ENCODE measurements at places on chromosomes 16 and 17.

DNA sequence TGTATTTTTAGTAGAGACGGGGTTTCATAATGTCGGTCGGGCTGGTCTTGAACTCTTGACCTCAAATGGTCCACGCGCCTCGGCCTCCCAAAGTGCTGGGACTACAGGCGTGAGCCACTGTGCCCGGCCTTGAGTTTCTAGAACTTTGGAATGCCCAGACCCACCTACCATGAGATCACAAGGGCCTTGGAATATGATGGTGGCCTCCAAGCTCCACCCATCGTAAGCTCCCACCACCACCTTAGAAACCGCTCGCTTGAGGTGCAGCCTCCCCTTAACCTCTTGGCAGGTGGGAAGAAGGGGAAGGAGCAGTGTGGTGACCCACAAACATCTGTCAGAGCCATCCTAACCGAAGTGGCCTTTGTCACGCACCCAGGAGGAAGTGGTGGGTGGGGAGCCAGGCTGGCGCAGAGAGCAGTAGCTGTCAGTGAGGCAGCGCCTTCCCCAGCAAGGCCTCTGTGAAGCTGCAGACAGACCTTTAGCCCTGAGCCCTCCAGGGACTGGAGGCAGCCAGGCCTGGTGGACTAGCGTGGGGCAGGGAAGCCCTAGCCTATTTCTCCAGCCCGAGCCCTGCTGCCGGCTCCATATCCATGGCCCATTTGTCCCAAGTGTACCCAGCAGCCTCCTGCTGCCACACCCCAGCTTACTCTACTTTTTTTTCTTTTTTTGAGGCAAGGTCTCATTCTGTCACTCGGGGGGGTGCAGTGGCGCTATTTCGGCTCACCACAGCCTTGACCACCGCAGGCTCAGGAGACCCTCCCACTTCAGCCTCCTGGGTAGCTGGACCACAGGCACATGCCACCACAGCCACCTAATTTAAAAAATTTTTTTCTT, 13.1 kb upstream of the SEPHS2 start:
- no peak for DNase-seq

- DNase-seq, result no peak
These were observed 19.4 kb downstream of the LYRM9 start for GRCh38 chr17:27873746-27874145.

- DNase-seq, result no peak
These were observed 30.6 kb downstream of the KCNJ16 start for GRCh38 chr17:70105641-70106040.

DNA sequence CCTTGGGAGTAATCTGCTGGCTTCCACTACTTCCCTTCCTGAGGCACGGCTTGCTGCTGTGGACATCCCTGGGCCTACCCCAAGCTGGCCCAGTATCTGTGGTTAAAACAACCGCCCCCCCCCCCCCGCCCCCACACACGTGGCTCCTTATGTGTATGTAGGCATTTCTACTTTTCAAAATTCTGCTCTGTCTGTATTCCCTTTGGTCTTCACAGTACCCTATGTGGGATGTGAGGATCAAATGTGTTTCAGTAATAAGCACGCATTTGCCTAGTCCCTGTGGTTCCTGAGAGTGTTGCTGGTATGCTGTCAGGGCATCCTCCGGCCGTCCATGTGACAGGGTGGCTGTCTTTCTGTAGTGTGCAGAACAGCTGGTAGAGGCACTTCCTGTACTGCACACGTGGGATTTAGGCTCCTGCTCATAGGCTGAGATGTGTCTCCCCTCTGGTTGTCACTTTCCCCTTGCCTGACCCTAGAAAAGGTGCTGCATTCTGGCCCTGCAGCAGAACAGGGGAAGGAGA, 2.2 kb downstream of the NT5M start:
- DNase-seq, result no peak

DNA sequence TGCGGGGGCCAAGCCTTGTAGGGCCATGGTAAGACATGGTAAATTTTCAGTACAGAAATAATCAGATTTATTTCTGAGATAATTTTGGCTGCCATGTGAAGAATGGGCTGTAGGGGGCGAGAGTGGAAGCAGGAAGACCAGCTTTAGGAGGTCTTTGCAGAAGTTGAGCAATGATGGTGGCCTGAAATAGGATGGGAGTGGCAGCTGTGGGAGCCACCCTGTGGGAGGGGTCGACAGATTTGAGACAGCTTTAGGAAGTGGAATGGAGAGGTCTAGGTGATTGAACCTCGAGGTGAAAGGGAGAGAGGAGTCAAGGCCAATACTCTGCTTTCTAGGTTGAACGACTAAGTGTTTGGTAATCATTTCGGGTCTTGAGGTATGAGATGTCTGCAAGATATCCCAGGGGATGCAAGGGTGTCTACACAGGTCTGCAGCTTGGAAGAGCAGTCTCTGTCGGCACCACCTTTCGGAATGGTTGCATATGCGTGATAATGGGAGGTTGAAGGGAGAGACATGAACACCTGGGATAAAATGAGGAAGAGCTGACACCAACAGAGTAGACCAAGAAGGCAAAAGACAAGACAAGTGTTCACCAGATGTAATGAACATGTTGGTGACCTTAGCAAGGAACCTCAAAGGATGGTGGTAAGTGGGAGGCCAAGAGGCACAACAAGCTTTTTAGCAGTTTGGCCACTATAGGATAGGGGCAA, 4.2 kb upstream of the ATXN7L3 start:
- peak; percentile 82 for DNase-seq

DNA sequence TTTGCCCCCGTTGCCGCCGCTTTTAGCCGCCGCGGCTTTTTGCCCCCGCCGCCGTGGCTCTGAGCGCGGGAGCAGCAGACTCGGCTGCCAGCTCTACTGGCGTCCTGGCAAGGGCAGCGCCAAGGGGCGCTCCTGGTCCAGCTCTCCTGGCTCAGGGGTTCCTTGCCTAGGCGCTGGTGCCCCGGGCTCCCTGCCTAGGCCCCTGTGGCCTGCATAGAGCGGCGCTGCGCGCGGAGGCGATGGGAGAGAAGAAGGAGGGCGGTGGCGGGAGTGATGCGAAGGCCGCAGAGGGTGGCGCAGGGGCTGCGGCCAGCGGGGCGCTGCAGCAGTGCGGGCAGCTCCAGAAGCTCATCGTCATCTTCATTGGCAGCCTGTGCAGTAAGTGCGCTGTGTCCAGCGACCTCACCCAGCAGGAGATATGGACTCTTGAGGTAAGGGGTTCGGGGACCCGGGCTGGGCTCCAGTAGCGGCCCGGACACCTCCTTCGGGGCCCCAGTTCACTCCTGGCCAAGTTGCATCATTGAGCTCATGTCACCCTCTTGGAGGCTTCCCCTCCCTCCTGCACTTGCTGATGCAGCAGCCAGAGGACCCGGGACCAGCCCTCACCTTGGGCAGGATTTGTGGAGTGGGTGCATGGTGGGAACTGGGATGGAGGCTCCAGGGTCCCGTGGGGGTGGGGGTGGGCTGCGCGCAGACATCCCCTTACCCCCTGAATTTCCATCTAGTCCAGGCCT, 1344.4 kb downstream of the TP53TG3F start:
- peak; percentile 43 for DNase-seq

GRCh38 chr17:40686192-40686591, 17.4 kb downstream of the KRT24 start:
- no peak for DNase-seq

- peak; percentile 92 for DNase-seq
These were observed 80.1 kb downstream of the CLEC16A start for GRCh38 chr16:11024333-11025053.

DNA sequence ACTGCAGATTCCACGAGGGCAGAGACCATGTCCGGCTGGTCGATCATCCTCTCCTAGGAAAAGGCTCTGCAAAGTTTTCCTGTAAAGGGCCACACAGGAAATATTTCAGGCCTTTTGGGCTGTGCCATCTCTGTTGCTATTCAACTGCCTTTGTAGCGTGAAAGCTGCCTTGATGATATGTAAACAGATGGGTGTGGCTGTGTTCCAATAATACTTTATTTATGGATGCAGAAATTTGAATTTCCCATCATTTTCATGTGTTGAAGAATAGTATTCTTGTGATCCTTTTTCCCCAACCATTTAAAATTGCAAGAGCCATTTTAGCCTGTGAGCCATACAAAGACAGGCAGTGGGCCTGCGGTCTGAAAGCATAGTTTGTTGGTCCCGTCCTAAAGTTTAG, 950.7 kb upstream of the RBFOX1 start:
- DNase-seq, result no peak

DNA sequence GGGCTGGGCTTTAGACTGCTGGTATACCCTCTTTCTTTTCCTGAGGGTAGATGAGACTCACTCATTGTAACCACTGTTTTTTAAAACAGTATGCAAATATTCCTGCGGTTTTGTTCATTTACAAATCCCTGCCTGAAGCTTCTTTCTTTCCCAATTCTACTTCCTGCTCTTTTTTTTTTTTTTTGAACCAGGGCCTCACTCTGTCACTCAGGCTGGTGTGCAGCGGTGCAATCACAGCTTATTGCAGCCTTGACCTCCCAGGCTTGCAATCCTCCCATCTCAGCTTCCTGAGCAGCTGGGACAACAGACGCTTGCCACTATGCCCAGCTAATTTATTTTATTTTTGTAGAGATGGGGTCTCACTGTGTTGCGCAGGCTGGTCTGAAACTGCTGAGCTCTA, 8.0 kb upstream of the SULT1A1 start:
- DNase-seq, result no peak

GRCh38 chr17:34221411-34221810, 33.7 kb upstream of the CCL2 start:
- DNase-seq, result peak; percentile 13

- DNase-seq, result peak; percentile 29
These were observed 9.4 kb downstream of the METTL9 start for GRCh38 chr16:21608639-21609328.

DNA sequence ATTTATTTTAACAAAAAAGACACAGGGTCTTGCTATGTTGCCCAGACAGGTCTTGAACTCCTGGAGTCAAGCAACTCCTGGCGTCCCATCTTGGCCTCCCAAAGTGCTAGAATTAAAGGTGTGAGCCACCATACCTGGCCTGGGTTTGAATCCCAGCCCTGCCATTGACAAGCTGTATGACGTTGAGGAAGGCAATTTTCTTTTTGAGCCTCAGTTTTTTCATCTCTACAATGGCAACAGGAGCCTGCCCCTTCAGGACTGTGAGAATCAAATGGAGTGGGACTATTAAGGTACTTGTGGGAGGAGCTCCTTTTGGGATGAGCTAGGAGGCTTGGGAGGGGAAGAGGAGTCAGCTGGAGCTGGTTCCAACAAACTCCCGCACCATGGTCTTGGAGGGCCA, 6.2 kb downstream of the RARA start:
- DNase-seq, result no peak

DNA sequence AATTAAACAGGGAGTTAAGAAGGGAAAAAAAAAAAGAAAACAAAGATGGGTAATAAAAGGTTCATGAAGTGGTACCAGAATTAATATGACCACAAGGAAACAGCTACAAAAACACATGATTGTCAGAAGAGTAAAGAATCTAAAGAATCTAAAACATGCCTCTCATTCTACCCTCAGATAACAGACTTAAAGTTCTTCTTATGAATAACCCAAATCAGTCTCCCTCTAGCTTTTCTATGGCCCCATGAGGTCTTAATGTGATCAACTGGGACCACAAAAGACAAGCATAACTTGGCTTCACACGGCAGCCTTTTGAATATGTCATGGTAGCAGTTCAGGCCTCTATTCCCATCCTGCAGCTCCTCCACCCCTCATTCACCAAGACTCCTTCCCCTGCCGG, 6.9 kb downstream of the MYH10 start:
- DNase-seq, result no peak

DNA sequence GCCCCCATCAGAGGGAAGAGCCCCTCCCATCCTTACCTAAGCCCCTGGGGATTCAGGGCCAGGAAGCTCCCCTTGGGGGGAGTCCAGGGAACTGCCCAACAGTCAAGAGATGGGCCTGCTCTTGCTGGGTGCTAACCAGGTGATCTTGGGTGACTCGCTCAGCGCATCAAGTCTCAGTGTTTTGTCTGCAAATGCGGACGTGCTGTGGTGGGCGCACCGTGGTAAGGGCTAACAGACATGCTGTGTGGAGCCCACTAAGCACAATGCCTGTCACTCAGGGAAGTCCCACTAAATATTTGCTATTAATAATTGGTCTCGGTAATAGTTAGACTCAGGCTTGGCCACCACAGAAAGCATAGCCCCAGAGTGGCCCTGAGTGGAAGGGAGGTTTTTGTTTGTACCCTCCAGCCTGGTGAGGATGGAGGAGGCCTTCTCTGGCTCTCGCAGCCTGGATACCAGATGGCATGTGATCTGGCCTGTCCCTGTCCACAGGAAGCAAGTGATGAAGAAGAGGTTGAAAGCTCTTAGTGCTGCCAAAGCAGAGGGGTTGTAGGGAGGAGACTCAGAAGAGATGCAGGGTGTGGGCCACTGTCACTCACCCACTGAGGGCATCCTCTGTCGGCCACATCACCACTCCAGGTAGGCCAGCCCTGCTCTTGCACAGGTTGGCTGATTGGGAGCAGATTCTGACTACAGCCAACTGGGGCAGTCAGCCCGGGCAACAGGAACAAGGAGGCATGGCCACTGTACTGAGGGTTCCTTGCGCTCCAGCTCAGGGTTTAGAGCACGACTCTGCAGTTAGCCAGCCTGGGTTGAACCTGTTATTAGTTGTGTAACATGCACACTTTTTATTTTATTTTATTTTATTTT, 69.8 kb upstream of the KSR1 start:
- peak; percentile 50 for DNase-seq

DNA sequence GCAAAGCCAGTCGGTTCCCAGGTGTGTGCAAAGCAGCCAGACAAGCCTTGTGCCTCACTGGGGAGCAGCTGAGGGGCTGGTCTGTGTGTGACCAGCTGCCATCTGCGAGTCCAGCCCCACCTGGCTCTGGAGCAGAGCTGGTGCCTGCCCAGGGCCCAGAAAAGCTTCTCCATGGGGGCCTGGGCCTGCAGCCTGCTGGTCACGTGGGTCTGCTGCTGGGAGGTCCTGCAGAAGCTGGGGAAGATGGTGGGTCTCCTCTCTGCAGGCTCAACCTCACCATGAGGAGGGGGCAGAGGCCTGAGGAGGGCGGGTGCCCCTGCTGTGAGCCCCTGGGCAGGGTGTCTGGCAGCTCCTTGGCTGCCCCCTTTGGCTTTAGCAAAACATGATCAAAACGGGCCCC, 71.9 kb downstream of the ENGASE start:
- DNase-seq, result no peak

GRCh38 chr17:12789075-12789480, 220 bp upstream of the ARHGAP44 start:
- peak; percentile 94 for DNase-seq

DNA sequence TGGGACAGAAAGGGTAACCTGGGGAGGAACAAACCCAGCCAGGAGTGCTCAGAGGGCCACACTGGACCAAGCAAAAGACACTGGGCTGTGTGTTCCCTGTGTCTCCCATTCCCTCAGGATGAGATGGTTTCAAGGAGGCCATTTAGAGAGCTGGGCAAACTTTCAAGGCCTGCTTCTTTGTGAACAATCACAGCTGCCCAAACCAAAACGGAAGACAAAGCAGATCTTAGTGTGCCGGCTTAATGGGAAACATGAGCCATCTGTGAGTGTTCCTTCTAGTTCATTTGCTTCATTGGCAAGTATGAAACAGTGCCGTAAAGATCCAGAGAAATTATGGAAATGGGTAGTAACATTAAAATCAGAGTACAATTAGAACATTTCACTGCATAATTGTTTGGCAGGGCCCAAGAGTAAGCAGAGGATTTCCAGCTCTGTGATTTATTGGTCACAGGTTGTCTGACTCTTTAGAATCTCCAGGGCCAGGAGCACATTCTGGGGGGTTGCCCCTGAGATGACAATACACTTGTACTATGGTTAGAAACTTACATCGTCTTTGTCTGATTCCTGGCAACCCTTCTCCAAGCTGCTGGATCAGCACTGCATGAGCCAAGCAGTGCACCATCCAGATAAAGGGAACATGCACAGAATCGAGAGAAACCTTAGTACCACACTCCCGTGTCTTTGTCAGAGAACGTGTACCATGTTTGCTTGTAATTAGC, 412.1 kb downstream of the RBFOX1 start:
- no peak for DNase-seq

- no peak for DNase-seq
These were observed 18.0 kb downstream of the ADCY7 start for GRCh38 chr16:50284131-50284911.
